ENCODE measurements at places on chromosomes 1 and 21.

GRCh38 chr1:186374303-186375151, 526 bp downstream of the TPR start:
- DNase-seq: peak; percentile 21

- peak; percentile 68 for DNase-seq
Measured at GRCh38 chr1:205505076-205505729, 734 bp downstream of the CDK18 start.

- no peak for DNase-seq
Measured at GRCh38 chr1:95941121-95941798, 707.2 kb downstream of the RWDD3 start.

- DNase-seq: peak; percentile 93
Measured at GRCh38 chr1:154970631-154971340, at the start of gene SHC1. Gene SHC1 (minus strand): TSS chr1:154970747. CDS start chr1:154970526, 221 bp downstream.
